RWPE2 (cell line): ENCODE measurements at places on chromosomes 12 and 14.

- DNase-seq, result peak; percentile 85
Measured at GRCh38 chr14:103889313-103890051, 38.8 kb upstream of the TDRD9 start.

DNA sequence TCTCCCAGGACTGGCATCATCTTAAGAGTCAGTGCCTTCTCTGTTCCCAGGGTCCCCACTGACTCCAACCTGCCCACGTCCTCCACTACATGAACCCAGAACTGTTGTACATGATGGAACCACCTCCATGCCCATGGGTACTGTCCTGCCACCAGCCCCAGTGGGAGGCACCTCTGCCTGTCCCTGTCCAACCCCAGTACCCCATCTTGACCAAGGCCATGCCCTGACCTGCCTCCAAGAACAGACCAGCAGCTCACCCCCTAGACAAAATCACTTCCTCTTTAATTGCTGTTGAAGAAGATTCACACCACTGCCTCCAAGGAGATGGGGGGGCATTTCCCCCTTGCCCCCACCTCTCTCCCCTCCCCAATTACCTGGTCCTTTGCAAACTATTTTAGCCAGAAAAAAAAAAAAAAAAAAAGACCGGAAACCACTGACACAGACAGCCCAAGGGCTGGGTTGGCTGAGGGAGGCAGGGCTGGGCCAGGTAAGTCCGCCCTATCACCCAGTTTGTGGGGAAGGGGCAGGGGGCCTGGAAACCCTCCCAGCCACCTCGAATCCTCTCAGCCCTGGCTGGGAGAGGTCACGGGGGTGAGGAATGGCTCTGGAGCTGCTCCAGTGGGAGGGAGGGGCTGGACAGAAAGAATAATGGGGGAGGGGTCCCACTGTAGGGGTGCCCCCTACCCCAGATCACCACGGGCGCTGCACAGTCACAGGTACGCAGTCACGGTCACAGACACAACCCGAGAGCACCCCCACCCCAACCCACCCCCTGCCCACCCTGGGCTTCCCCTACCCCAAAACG lies 13.4 kb downstream of the AGAP2 start:
- no peak for DNase-seq

DNA sequence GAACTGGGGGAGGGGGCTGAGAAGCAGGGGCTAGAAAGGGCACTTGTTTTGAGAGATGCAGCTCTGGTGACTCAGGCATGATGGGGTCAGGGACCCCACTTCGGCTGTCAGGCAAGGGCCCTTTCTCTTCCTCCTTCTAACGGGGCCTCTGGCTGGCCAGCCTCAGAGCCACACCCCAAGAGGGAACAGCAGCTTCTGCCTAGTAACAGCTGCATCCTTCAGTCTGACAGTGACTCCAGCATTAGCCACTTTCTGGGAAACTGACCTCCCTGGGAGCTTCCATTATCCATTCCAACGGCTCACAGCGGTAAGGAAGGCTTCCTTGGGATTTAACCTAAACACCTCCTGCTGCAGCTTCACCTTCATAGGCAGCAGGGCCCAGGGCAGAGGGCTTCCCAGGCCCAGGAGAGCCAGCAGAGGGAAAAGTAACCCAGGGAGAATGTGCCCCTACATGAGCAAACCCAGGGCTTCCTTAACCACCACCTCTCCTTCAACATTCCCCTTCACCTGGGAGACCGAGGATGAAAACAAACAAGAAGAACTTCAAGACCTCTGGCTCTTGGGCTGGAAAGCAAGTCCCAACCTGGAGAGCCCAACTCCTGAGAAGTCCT lies 2.7 kb downstream of the NCKAP5L start:
- DNase-seq, result no peak

GRCh38 chr12:71872972-71873371 lies 33.4 kb downstream of the TBC1D15 start:
- no peak for DNase-seq

- DNase-seq, result no peak
Measured at GRCh38 chr14:58501214-58501816, 73.8 kb downstream of the KIAA0586 start.

DNA sequence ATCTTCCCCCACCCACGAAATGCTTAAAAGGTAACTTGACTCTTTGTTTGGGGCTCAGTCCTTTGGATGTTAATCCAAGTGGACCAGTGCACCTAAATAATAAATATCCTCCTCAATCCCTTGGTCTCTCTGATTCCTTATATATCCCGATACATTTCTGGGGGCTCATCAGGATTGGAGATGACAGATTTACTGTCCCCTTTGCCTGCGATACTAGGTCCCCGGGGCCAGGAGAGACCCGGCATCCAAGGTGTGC lies 26.3 kb downstream of the KLRK1 start:
- no peak for DNase-seq

DNA sequence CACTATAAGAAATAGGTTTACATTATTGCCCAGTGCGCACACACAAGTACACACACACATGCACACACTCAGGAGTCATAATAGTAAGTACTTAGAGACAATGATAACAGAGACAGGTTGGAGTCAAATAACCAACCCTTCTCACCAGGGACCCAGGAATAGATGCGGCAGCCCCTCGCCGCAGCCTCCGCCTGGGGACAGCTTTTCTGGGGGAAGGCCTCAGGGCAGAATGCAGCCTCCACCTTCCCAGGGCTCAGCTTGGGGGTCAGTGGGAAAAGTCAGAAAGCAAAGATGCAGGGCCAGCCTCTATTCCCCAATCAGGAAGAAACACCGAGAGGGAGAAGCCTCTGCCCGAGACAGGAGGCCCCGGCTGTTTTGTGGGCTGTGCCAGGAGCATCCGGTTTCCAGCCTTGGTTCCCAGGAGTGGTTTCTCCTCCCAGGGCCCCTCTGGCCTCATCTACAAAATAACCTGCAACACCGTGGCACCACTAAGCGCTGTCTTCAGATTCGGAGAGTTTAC lies 23.4 kb upstream of the EIF5 start:
- peak; percentile 42 for DNase-seq

DNA sequence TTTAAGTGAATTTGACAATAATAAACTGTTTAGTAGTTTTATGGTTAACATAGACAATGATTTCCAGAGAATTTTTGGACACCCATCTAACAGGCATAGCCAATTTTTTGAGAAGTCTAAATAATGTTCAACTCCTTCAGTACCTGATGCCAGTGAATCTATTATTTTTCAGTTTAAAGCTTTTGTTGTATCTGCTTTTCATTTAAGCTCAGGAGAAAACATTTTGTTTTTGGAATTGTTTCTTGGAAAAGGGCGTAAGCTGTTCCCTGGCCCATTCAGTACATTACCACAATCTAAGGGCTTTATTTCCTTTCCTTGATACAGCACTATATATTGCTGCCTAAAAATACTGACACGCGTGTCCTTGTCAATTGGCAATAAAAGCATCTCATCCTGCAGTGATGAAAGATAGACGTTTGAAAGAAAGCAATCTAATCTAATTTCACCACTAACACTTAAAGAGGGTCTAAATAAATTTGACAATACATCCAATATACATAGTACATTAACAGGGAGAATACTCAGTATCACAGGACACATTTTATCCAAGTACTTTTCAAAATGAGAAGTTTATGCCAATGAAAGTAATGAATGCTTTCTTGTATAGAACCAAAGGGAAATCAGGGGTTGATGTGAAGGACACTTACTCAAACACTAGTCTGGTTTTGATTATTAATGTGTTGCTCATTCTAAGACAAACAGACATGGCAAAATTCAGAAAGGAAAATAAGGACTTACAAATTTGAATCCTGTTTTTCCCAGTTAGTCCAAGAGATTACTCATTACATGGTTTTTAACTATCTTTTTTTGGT lies 104.2 kb upstream of the LGR5 start:
- DNase-seq, result no peak

GRCh38 chr14:94532447-94532846 lies 23.2 kb upstream of the SERPINA12 start:
- DNase-seq, result no peak
